GM04503 (cell line): ENCODE measurements at places on chromosomes 1 and 21.

DNA sequence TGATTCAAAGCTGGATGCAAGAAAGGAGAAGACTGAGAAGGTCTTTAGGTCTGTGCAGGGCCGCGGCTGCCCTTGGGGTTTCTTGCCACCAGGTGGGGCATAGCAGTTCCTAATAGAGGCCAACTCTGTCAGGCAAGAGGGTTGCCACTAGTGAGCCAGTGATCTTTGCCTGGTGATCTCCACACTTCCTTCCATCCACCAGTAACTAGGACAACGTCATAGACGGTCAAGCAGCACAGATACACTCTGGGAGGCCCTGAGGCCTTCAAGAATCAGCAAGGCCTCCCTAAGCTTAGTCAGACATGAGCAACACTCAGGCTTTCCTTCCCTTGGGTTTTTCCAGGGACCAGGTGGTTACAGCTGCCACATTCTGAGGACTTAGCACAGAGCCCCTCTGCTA is 32.9 kb upstream of the ATP2B4 start:
- no peak for DNase-seq

DNA sequence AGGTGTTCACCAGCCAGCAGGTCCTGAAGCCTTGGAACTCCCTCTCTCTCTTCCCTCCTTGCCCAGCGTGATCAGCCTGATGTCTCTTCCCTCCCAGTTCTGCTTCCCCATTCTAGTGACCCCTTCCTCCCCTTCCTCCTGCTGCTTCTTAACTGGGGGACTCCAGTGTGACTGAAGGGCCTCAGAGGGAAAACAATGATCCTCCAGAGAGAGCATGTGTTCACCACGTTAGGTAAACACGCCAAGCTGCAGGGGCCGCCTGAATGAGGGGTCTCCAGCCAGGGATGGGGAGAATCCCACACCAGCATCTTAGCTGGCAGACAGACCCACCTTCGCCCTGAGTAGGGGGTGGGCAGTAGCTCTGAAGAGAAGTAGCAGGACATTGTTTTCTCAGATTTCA is 124.8 kb downstream of the TMEM53 start:
- no peak for DNase-seq

DNA sequence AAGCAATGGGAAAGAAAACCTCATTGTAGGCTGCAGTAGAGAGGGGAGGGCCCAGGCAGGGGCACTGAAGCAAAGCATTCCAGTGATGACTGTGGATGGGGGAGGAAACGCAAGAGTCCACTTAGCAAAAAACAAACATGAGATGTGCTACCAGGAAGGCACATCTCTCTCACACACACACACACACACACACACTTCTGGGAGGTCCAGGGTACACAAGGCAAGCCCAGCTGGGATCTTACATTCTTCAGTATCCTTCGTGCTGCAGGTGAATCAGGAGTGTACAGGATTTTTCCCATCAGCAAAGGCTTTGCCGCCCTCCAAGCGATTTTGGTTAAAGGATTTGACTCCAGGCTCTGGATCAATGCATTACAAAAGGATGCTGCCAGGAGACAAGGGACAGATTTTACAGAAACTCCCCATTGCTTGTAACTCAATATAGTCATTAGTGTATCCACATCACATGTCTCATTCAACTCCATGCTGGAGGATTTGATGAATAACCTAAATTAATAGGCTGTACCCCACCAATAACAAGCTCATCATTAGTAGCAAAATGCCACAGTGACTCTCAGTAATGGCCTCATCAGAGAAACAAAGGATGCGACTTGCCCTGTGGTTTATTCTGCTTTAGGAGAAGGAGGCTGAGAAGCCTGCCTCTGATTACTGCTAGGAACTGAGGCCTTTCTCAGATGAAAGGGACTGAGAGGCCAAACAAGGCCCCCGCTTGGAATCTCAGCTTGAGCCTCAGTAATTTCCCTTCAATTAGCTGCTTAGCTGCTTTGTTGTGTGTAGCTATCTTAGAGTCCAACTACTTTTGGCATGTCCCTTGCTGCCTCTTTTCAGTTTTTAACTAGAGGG is 41.6 kb downstream of the ABCA4 start:
- no peak for DNase-seq

DNA sequence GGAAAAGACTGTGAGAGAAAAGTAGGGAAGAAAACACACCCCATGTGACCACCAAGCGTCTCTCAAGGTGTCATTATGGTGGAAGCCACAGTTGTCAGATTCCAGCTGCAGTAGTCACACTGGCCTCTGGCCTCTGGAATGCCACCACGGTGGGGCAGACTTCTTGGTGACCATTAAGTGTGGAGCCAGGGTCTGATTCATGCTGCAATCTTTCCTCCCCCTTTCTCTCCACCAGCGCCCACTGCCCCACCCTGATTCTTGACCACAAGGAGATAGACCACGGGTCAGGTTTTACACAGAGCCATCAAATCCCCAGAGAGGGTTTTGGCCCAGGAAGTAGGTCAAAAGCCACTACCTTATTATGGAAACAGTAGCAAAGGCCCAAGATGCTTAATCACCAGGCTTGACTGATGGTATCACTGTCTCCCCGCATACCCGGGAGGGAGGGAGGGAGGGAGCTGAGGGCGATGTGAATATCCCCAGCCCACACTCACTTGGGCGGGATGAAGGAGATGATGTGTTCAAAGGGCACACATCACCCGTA is 52.7 kb upstream of the GRHL3 start:
- DNase-seq = peak; percentile 98

DNA sequence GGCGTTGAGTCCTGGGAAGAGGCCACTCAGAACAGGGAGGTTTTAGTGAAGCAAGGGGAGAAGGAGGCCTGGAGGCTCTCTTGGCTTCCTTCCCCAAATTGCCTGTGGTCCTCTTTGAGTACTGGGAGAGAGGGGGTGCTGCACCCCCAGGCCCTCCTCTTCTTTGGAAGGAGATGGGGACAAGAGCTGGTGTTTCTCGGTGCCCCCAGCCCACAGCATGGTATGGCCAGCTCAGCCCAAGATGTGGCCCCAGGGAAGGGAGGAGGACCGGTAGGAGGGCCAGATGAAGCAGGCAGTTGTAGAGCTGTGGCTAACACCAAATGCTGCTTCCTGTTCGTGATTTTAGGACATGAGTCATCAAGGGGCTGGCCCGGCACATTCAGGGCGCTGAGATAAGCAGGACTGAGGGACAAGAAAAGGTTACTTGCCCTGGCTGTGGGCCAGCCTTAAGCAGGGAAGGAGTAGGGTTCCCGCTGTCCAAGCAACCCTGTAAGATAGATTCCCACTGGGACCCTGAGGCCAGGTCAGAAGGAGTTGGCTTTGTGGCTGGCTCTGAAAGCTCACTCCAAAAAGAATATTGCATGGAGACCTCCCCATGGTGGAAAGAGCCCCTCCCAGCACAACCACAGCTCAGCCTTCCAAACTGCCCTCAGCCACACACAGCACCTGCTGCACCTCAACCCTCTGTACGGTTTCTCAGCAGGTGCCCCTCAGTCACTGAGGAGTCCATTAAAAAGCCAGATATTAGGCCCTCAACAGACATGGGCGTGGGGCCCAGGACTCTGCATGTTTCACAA is 4.9 kb upstream of the TNFRSF1B start:
- DNase-seq = peak; percentile 57

- DNase-seq = no peak
Measured at GRCh38 chr1:21891621-21892479, 45.3 kb downstream of the HSPG2 start.

GRCh38 chr21:42964546-42965210 is 9.7 kb upstream of the PKNOX1 start:
- DNase-seq = no peak

- DNase-seq = no peak
Measured at GRCh38 chr1:145951526-145951925, 6.3 kb downstream of the LIX1L start.

DNA sequence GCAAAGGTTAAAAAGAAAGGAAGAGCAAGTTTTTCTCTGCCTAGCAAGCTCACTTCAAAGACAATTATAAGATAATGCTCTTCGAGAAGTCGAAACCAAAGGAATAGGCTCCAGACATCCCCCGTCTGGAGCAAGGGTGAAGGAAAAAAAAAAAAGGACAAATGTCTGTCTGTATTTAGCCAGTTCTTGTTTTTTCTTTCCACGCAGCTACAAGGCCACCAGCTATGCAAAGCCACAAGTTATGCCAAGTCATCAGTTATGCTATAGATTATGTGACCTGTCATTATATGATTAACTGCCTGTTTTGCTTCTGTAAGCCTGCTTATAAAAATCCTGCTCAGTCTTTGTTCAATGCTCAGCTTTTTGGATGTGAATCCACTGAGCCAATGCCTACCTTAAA is 2.4 kb upstream of the THEM5 start:
- no peak for DNase-seq

- DNase-seq = no peak
Measured at GRCh38 chr1:39842030-39842678, 41.1 kb downstream of the TRIT1 start.

DNA sequence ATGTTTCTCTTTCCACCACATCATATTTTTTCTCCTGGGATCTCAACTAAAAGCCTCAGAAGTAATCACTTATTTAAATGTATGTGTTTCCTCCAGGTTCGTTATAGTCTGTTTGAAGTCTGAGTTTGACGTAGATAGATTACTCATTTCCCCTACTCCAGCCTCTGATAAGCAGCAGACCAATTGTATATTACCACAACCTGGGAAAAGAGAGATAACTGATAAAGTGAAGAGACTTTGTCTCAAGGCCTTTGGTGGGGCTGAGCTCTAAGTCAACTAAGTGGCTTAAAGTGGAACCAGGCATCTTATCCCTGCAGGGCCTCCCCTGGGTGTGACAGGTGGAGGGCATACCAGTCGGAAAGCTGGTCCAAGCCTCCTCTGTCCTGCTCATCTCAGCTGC is 34.9 kb upstream of the CACNA1E start:
- DNase-seq = no peak

- DNase-seq = no peak
Measured at GRCh38 chr1:222610728-222611127, 7.2 kb upstream of the MIA3 start.

- no peak for DNase-seq
Measured at GRCh38 chr1:95553595-95553994, 319.6 kb downstream of the RWDD3 start.

- no peak for DNase-seq
Measured at GRCh38 chr21:25362375-25363267, 244.7 kb downstream of the MRPL39 start.

DNA sequence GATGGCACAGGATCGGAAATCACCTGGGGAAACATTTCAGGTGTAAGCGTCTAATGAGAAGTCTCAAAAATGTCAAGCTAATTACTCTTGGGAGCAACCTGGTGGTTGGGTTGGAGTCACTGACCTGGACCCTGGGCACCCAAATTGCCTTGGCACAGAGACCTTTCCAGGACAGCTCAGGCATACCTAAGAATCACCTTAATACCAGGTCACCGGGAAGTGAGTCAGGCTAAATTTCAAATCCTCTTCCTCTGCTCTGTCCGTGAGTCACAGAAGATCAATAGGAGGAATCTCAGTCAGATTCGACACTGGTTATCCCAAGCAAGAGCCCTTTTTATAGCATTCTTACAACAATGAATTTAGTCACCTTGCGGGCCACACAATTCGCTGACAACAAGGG is 179.6 kb upstream of the CAMK1G start:
- no peak for DNase-seq

GRCh38 chr21:35738347-35738961 is 321.9 kb downstream of the SETD4 start:
- no peak for DNase-seq

DNA sequence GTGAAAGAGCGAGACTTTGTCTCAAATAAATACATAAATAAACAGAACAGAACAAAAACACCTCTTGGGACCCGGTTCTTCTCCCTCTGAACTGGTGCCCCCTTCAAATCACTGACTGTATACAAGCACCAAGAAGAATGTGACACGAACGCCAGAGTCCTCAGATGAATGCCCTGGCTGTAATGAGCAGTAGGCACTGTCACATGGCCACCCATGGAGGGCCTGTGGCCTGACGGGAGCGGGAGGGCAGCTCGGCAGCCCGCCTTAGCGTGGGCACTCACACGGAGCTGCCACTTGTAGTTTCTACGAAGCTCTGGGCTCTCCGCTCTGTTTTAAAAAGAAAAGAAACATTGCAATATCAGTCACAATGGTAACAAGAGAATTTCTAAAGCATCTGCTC is 146.0 kb downstream of the PEX14 start:
- DNase-seq = no peak

- no peak for DNase-seq
Measured at GRCh38 chr1:99606306-99606705, 39.6 kb upstream of the PALMD start.

- DNase-seq = no peak
Measured at GRCh38 chr1:53500204-53501064, 41.2 kb downstream of the DMRTB1 start.

GRCh38 chr1:31586376-31587327 is 10.3 kb downstream of the TINAGL1 start:
- DNase-seq = no peak

DNA sequence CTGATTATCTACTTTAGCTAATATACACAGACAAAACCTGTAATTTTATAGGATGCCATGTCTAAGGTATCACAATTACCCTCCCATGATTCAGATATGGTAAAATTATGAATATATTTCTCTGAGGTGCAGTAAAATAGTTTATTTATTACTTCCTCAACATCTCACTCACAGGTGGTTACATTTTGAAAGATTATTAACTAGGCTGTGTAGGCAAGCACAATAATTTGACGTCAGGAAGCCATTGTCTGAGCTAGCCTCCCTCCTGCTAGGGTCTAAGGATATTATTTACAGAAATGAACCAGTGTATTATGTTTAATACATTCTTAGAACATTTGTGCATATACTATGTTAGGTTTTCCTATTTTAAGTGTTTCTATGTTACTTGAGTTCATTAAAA is 69.9 kb upstream of the ADGRL2 start:
- DNase-seq = no peak

DNA sequence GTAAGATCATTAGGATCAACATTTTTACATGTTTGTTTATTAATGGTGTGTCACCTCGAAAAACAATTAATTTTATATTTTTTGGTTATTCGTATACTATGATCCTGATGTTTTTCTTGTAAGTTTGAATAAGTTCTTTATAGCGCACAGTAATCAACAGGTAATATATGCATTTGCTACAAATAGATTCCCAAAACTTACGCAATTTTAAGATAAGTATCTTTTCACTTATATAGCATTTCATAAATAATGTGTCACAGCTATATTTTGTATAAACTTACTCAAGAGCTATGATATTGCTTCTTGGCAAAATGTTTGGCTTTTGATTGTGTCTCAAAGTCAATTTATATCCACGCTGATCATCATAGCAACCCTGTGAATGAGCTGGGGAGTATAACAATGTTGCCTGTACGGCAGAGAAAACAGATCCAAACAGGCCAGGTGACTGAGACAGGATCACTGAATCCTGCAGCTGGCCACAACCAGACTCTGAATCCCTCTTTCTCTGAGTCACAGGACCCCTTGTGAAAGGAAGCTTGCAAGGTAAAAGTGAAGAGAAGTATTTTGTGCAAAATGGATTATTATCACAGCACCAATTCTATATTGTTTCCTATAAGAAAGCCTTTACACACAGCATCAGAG is 48.6 kb downstream of the GNG12 start:
- DNase-seq = no peak
